ENCODE measurements at places on chromosomes 4 and X.

- DNase-seq = no peak
Observed at GRCh38 chrX:133056341-133056740, 40.6 kb downstream of the USP26 start.

DNA sequence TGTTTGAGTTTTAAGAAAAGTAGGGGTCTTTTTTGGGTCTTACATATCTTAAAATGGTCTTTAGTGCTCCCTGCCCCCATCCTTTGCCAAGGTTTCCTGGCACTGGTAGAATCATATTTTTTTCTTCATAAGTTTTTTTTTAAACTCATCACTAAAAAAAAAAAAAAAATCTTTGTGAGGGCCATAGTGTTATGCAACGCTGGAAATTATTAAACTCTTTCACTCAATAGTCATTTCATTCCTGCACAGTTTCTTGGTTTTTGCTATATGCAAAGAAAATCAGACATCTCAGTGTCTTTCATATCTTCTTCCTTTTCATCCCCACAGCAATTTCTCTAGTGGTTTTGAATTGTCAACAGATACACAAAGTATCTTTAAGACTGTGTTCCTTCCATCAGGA is 95.6 kb downstream of the TMA16 start:
- DNase-seq = no peak

DNA sequence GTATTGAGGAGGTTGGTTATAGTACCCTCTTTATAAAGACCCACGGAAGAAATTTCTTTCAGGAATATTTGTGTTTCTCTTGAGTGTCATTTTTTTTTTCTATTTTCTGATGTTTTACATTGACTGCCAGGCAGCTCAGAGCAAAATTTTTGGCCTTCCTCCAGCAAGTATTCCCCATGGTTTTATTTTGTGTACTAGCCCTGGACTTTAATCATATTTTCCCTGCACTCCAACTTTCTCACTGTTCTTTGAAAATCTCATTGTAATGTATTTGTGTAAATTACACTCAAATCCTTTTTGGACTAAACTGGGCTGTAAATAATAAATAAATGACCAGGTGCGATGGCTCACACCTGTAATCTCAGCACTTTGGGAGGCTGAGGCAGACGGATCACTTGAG is 45.6 kb upstream of the USP46 start:
- no peak for DNase-seq

DNA sequence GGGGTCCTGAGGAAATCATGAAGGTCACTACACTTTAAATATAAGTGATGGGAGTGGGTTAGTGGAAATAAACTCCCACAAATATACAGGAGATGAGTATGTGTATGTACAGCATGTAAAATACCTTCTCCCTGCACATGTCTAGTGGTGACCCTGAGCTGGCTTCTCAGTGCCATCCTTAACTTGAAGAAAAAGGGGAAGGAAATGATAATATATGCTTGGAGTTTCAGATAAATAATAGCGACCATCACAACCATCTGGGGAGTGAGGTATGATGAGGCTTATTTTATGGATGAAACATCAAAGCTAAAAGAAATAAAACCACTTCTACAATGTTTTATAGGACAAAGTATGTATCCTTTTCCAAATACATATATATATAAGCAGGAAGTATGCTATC is 41.0 kb upstream of the SORBS2 start:
- no peak for DNase-seq

GRCh38 chr4:76591992-76592391 is 157.0 kb downstream of the SHROOM3 start:
- no peak for DNase-seq

DNA sequence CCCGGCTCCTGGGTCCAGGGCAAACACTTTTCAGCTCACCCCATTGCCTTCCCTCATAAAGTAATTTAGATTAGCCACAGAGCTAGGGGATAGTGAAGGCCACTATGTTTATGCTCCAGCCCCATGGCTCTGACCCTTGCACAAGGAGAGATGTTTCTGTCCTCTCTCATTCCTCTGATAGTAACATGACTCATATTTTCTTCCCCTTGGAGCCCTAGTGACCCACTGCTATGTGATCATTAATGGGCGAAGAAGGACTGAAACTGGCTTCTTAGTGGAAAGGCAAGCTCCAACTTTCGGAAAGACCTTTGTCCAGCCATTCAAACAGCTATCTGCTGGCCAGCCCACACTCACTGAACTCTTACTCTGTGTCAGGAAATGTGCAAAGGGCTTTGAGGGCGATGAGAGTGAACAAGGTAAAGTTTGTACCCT is 12.3 kb downstream of the CLDN2 start:
- no peak for DNase-seq

DNA sequence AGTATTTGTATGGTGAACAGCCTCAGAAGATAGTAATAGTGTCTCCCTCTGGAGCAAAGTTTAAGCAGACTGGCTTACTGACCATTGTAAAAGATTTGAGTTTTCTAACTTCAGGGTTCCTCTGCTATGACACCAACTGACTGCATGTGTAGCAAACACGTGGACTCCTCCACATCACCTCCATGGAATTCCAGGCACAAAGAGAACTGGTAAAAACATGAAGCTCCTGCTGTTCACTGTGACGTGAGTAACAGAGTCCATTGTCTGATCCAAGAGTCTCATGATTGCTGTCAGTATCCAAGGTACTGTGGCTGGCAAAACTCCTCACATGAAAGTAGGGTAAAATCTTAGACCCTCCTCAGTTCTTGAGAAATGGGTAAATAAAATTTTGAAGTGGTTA is 107.6 kb upstream of the FAM9B start:
- DNase-seq = no peak

DNA sequence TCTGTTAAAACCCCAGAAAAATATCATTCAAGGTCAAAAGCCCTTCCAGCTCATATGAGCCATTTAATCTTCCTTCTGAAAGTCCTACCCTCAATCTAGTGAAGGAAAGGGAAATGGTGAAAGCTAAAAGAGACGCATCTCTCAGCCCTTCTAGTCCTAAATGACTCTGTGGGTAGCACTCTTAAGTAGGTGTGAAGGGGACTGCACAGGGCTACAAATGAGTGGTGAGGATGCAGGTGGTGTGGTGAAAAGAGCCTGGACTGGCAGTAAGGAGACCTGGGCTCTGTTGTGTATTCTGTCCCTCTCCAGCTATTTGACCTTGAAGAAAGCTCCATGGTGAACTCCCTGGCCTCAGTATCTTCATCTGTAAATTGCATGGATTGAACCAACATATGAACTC is 671.8 kb upstream of the DIPK2B start:
- DNase-seq = peak; percentile 27

DNA sequence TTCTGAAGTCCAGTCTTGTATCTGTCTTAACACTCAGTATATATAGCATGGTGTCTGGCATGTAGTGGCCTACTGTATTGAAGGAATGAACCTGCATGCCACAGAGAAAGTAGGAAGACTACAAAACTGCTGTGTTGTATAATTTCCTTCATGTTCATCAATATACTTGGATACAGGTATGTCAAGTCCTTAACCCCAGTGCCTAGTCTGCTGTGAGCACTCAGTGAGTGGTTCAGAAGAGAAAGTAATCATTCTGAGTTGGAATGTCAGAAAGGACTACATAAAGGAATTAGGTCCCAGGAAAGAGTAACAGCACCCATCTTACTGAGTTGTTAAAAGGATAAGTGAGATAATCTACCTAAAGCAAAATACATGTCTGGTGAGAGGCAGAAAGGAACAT is 32.0 kb downstream of the ABCE1 start:
- DNase-seq = no peak

GRCh38 chrX:125883169-125883568 is 282.9 kb downstream of the DCAF12L2 start:
- DNase-seq = no peak

DNA sequence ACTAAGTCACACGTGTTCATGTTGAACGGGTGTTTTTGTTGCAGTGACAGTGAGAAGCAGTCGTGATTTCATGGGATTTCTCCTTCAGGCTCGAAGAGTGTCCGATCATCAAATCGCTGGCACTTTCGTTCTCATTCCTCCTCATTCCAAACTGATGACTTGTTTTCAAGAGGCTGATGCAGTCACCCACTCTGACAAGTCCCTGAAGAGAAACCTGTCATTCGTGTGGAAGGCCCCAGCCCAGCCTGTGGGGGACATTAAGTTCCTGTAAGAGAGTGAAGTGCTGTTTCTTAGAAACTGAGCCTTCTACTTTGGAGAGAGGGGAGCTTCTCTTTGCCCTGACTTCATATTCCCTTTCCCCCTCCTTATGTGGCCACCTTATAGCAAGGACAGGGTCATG is 8.0 kb downstream of the REELD1 start:
- DNase-seq = no peak

- no peak for DNase-seq
Observed at GRCh38 chrX:46485897-46486296, 59.3 kb downstream of the ZNF674 start.

- no peak for DNase-seq
Observed at GRCh38 chrX:3592184-3592583, 121.3 kb downstream of the PRKX start.

GRCh38 chr4:144374065-144374464 is 233.5 kb upstream of the GYPA start:
- DNase-seq = no peak

DNA sequence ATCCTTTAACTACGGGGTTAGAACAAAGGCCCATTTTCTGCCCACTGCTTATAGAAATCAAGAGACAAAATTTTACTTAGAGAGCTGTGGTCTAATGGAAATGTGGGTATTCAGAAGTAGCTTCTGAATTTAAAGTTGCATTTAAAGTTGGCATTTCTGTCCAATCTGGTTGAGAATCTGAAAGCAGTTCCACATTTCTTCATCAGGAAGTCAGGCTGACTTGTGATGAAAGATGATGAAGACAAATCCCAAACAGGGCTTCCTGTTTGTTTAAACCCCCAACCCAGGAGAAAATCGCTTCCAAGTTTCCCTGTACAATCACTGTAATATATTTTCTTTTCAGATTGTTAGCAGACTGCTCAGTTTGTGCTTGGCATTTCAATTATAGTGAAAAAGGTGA is 345.3 kb downstream of the SPRY1 start:
- no peak for DNase-seq

GRCh38 chr4:35912174-35912573 is 332.1 kb downstream of the ARAP2 start:
- no peak for DNase-seq

DNA sequence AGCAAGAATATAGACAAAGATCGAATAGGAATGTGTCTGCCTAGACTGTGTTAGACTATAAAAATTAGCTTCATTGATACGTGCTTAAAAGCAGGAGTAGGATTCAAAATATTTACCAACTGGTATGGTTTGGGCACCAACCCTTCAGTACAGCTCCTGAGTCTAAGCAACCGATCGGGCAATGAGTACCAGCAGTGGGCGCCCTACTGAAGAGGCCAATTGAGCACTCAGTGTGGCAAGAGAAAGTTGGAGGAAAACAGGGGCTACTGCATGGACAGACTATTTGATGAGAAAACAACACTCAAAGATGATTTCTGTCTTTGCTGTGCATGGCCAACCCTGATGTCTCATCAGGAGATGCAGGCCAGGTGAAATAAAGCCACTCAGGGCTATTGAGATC is 176.0 kb upstream of the NWD2 start:
- no peak for DNase-seq

- peak; percentile 33 for DNase-seq
Observed at GRCh38 chr4:1356181-1356998, 9.4 kb downstream of the UVSSA start.

- no peak for DNase-seq
Observed at GRCh38 chrX:115031989-115032388, 14.6 kb upstream of the IL13RA2 start.

- DNase-seq = no peak
Observed at GRCh38 chr4:34619531-34620162, 1624.7 kb downstream of the ARAP2 start.

- no peak for DNase-seq
Observed at GRCh38 chrX:117713411-117713810, 403.2 kb downstream of the KLHL13 start.

- no peak for DNase-seq
Observed at GRCh38 chr4:74933562-74934015, 673 bp downstream of the PARM1 start.

- no peak for DNase-seq
Observed at GRCh38 chr4:41174444-41174843, 39.9 kb downstream of the APBB2 start.

- no peak for DNase-seq
Observed at GRCh38 chrX:13855689-13856450, 39.0 kb upstream of the GPM6B start.

- no peak for DNase-seq
Observed at GRCh38 chr4:6960628-6961412, 51.2 kb downstream of the TBC1D14 start.

DNA sequence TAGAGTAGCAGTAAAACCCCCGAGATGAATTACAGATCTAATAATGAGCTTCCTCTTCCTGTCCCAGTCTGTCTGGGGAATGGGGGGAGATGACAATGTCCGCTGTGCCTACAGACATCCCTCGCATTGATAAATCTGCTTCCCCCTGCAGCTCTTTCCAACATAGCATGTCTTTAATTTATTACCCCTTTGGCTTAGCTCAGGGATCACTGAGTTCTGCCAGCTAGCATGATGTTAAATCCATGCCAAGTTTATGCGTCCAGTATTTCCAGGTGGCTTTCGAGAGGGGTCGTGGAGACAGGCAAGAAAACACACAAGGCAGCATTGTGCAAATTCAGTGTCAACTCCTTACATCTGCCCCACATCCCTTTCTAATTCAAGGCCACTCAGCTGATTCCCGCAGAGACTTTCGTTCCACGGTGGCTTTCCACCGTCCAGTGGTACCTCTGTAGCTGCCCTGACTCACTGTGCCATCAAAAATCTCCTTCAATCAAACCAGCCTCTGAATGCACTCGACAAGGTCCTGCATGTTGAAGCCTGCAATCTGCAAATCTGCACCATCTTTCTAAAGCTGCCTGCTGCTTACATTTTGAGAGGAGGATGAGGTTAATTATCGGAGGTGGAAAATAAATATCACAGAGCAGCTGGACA is 75.1 kb downstream of the MXRA5 start:
- DNase-seq = no peak

- DNase-seq = no peak
Observed at GRCh38 chrX:150547375-150548115, 20.9 kb upstream of the MTM1 start.

GRCh38 chr4:74123065-74123728 is 24.2 kb upstream of the CXCL2 start:
- DNase-seq = no peak

DNA sequence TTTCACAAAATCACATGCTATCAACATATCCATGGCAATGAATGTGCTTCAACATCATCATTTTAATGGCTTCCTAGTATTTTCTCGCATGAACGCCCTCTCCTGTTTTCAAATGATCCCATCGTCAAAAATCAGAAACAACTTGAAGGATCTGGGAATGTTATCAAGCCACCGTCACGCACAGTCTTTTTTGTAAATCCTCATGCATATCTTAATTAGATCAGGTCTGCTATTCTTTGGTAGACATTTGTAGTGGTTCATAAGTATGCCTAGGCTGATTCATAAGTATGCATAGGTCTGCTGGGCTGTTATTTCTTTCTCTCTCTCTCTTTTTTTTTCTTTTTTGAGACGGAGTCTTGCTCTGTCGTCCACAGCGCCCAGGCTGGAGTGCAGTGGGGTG is 101.6 kb downstream of the CLNK start:
- no peak for DNase-seq
